T follicular helper cell (primary cell): ENCODE measurements at places on chromosomes 16 and 17.

GRCh38 chr17:50631195-50631907 lies 3.3 kb upstream of the ABCC3 start:
- no peak for DNase-seq

DNA sequence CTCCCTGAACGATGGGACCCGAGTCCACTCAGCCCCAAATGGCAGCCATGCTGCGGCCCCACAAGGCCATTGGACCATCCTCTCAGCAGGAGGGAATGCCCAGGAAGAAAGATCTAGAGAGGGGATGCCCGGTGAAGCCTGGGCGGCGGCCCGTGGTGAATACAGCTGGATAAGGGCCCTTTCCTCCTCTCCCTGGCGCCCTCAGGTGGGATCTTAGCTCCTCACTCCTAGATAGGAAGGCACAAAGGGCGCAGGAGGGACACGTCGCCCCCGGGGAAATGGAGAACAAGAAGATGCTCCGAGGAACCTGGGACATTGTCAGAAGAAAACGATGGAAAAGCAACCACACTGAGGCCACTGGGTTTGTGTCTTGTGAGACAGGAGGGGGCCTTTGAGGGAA lies 2.5 kb downstream of the CD300C start:
- DNase-seq, result no peak

DNA sequence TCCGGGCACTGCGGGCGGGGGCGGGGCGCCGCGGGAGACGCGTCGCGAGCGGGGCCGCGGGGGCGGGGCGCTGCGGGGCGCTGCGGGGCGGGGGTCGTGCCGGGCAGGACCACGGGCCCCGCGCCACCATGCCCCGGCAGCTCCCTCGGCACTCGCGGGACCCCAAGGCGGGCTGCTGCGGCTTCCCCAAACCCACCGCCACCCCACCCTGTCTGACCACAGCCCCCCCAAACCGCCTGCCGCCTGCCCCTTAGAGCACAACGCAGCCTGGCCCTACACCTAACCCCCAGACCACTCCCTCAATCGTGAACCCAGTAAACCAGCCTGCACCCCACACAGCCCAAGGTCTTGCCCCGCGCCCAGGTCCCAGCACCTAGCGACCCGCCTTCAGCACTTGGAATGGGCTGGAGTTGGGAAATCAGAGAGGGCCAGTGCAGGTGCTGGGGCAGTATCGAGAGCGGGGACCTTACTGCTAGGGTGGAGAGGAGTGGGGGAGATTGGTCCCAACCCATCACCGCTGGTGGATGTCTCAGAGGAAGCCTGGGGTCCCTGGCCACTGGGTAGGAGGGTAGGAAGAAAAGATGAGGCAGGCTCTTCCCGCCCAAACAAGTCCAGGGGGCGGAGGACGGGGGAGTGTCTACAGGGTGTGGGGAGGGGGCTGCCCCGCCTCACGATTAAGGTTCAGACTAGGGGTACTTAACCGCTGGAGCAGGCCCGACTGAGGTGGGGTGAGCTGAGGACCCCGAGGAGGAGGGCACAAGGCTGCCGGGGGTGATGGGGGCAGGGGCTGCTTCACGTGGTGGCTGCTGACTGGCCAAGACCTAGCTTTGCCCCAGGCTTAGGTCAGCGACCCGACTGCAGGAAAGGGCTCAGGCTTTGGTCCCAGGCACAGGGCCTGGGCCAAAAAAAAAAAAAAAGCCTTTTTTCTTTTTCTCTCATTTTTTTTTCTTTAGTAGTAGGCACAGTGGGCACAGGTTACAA lies 539 bp upstream of the VAMP2 start:
- DNase-seq, result no peak

- DNase-seq, result no peak
These were observed 212.8 kb upstream of the CDH8 start for GRCh38 chr16:62249069-62249468.

DNA sequence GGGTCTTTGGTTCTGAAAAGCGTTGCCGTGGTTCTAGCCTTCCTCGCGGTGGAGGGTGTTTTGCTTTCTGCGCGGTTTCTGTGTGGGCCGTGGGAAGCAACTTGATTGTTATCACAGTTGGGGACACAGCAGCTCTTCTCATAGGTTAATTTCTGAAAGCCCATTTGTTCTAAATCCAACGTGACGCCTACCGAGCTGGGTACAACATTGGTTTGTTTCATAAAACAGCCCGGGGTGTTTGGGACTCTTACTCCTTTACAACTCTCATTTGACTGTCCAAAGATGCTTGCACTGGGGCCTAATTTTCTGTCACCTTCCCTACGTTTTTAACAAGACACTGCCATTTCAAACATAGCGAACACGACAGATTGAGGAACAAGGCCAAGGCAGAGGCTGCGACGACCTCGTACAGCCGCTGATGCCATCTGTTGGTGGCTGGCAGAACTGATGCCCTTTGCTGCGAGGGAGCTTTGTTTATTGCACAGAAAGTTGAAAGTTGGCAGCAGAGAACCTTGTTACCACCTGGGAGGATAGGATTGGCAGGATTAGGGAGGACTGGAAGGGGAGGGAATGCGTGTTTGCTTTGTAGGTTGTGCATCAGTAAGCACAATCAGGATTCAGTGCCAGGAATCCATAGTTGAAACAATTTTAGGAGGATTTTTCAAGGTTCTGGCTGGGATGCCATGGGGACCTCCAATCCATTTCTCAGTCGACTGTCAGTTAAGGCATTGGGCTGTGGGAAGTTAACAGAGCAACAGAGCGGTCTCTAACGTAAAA lies 98.3 kb downstream of the PITPNC1 start:
- peak; percentile 81 for DNase-seq

DNA sequence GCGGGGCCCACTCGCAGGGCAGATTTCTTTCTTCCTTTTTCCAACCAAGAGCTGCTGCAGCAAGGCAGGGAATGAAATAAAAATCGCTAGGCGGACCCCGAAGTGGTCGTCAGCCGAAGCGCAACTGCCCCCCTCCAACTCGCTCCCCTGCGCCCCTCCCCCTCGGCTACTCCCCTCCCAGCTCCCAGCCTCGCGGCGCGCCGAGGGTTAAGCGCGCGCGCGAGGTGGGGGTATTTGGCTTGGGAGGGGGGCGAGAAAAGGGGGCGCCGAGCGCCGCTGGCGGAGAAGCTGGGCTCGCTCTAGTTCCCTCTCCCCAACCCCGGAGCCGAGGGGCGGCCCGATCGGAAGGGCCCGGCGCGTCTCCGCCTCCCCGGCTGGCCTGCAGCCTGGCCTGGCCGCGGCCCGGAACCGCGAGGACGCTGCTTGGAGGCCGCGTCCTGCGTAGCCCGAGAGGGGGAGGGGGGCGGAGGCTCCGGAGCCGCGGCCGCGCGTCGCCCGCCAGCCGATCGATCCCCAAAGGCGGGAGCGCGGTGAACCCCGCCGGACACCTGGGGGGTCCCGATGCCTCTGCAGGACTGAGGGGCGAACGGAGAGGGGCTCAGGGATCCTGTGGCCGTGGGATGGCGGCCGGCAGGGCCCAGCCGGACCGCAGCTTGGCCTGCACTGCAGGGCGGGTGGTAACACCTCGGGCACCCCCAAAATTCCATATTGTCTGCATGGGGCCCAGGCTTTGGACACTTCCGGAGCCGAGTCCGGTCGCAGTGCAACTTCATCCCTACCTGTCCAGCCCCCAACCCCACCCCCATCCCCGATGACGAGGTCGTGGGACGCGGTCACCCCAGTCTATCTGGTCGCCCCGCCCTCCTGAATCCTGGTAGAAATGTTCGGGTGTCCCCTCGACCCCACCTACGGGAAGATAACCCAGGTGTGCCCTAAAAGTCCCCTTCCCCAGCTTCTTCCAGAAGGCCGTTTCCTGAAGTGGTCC lies 4.9 kb upstream of the CBX4 start:
- no peak for DNase-seq
